Stimulated activated CD4-positive, alpha-beta T cell treated with anti-CD3 and anti-CD28 coated beads, TNF-alpha, amount 100 ng/mL, for 4 hours (primary cell): ENCODE measurements at places on chromosomes 16 and 17.

- DNase-seq = no peak
Measured at GRCh38 chr17:56598466-56598865, 5.0 kb downstream of the NOG start.

DNA sequence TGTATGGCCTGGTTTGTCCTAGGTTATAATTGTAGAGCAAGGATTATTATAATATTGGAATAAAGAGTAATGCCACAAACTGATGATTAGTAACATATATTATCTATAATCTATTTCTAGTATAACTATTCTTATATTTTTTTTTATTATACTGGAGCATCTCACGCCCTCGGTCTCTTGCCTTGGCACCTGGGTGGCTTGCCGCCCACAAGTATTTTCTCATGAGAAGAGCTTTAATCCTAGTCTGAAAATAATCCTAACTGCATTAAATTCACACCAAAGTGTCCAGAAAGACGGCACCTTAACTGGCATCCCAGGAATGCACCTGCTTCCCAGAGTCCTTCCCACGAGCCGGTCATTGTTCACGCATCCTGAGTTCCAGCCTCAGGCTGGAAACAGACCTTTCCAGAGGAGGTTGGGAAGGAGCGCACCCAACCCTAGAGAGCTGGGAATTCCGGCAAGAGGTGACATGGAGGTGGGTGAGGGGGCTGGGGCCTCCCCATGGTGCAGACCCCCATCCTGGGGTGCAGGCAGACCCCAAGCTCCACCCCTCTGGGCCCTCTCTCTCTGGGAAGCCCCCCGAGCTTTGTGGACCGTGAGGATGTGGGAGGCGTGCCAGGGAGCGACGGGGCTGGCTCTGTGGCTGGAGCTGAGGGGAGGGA lies 15.9 kb downstream of the CHMP1A start:
- DNase-seq = no peak

DNA sequence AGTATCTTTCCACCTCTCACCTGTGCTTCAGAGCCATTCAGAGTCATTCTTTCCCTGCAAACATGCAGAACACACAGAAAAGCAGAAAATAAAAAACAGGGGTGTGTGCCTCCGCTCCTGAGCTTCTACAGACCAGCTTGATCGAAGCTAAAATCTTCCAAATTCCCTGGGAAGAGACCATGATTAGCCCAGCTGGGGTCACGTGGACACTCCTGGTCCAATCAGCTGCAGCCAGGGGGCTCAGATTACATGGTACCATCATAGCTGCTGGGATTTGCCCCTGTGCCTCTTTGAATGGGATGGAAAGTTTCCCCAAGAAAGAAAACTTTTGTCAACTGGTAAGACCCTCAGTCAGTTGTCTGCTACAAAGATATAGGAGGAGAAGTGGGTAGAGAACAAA lies 159.9 kb downstream of the TMEM114 start:
- no peak for DNase-seq

- DNase-seq = no peak
Measured at GRCh38 chr17:41563607-41564170, 8.2 kb downstream of the KRT9 start.

DNA sequence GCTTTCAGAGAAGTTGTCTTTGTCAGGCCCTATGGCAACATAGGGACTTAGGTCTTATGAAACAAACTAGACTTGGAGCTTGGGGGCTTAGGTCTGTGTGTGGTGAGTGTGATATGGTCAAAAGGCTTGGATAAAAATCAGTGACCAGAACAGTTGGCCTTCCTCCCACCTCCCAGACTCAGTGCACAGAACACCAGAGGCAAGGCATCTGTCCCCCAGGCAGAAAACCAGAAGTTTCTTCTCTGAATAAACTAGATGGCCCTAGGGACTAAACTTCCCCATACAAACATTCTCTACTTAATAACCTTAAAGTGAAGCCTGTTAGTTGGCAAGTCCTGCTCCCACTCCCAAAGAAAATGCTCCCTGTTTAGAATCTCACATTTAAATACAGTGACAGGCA lies 39.2 kb upstream of the PMFBP1 start:
- DNase-seq = no peak
